ENCODE measurements at places on chromosomes 4 and X. TPM values are rescaled to one million over a fixed set of nuclear protein-coding genes. Genes with fewer than 3 reads are reported as not detected.

Gene TRIM2
- 73.1 TPM for total RNA-seq

DNA sequence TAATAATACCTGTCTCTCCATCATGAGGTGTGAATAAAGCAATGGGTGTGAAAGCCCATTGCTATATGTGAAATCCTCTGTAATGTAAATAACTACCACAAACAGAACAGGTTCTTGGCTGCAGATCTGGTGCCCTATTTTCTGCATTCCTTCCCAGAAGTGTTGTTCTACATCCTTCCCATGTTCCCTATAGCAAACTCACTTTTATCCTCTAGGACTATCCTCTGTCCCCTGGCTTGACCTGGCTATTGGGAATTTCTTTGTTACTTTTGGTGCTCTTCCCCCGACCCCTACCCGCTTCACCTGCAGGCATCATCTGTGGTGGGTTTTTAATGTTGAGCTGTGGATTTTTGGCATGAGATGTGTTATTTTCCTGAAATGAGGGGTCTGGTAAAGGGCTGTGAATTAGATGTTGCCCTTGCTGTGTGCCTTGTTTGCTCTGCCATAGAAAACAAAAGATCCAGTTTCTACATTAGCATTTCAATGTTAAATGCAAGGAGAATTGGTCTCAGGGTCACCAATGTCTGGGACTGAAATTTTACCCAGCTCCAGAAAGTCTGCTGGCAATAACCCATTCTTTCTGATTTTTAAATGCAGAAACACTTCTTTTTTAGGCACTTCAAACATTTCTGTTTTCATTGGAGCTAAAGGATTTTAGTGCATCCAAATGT, 13.6 kb upstream of the FREM3 start:
- DNase-seq: no peak

GRCh38 chr4:177119021-177119471, 190.6 kb upstream of the NEIL3 start:
- DNase-seq: no peak

DNA sequence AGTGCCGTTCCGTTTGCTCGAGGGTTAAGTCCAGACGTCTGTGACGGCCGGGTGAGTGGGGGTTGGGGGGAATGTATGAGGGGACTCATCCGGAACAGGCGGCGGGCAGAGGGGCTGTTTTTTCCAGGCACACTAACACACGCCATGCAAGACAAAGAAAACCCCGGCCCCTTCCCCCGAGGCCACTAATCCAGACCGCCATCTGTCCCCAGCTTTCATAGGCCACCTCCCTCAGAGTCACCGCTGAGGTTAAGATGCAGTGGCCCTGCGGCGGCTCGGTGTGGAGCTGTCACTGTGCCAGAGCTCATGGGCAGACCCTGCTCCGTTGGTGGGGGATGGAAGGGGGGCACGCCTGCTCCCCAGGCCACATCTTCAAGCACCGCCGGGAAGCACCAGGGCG, 34.1 kb downstream of the SORCS2 start:
- no peak for DNase-seq

DNA sequence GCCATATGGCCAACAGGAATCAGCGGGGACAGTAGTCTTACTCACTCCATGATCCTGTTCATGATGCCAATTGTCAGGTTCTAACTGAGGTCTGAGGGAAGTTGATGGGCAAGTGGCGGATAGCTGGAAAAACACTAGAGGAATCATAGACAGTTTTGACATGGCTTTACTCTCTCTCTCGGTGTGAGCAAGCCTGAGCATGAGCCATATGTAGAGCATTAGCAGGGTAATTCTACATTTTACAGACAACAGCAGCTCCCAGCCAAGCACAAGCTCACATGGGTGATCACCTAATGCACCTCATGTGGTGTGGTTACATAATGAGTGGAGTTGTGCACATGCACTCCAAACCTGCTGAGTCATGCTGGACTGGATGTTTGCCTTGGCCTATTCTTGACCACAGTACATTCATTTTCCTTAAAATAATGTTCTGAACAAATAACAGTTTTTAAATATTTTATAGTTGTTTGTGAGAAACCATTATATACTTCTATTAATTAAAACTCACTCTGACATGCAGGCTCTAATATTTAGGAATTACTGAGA, 429.2 kb downstream of the GPAT3 start:
- DNase-seq: no peak

All from NCI-H460 (cell line).